ENCODE measurements at places on chromosomes 12 and 14. TPM values are rescaled to one million over a fixed set of nuclear protein-coding genes. Genes with fewer than 3 reads are reported as not detected.

DNA sequence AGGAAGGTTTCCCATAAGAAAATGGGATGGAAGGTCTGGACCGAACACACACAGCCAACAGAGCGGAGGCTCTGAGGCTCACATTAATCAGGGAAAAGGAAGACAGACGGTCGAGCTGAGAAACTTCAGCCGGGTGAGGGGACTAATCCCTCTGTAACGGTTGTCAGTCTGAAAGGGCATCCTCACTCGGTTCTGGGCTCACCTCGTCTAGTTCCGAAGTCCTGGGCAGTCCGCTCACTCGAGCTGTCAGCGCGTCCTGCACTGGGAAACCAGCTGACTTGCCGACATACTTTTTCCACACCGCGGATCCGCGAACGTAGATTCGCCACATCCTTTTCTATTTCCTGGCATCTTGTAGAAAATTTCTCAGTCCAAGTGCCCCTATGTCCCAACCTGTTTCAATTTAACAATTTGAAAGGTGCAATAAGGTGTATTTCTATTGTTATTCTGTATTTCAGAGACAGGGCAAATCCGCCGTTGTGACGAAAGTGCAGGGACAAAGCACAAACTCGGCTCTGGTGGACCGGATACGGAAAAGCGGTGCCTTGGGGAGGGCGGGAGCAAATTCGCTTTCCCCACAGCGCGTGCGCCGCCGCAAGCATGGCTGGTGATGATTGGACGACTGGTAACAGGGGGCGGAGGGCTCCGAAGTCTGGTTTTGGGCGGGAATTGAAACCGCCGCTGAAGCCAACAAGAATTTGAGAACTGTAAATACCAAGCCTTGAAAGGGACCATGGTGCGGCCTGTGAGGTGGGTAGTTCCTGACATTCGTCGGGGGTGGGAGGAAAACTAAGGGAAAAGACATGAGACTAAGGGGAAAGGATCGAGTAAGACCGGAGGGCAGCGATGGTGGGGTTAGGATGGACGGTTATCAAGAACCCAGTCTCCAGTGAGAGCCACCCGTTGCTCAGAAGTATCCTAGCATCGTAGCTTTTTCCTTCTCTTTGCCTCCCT lies at the start of gene RAD51AP1:
Gene RAD51AP1 (plus strand): TSS at position 684 of the 954 bp plus-strand sequence. CDS start 50 bp downstream, at position 734.
- H3K4me1 ChIP-seq, result peaks cover 23% of the 10 kb centered on the region
- H3K36me3 ChIP-seq, result no peaks in the 10 kb centered on the region
- peak; percentile 98 for DNase-seq
- H3K27me3 ChIP-seq, result no peaks in the 10 kb centered on the region
- peak within 1 kb of the TSS; percentile 91 for H3K27ac ChIP-seq
- peak within 1 kb of the TSS; percentile 72 for H3K4me3 ChIP-seq

GRCh38 chr12:10861366-10861765 lies 12.1 kb upstream of the PRR4 start:
- H3K36me3 ChIP-seq, result peaks cover 12% of the 10 kb centered on the region
- H3K4me3 ChIP-seq, result no peak overlapping the region
- H3K27me3 ChIP-seq, result no peaks in the 10 kb centered on the region
- no peak overlapping the region for H3K27ac ChIP-seq
- H3K4me1 ChIP-seq, result no peaks in the 10 kb centered on the region
- DNase-seq, result no peak

GRCh38 chr12:124758266-124759220 lies 105.1 kb downstream of the SCARB1 start:
- no peak overlapping the region for H3K4me3 ChIP-seq
- H3K36me3 ChIP-seq, result no peaks in the 10 kb centered on the region
- no peak for DNase-seq

DNA sequence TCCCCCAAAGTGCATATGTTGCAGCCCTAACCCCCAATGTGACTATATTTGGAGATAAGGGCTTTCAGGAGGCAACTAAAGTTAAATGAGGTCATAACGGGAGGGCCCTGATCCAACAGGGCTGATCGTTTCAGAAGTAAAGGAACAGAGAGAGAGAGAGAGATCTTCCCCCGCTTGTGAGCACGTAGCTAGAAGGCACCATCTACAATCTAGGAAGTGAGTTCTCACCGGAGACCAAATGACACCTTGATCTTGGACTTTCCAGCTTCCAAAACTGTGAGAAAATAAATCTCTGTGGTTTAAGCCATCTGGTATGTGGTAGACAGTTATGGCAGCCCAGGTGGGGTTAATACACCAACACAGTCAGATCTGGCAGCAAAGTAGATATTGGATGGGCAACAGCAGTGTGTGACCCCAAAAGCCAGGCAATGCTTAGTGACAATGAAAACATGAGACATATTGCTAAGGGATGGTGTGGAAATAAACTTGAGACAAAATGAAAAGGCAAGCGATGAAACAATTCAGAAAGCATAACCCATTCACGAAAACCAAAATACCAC lies 147.2 kb upstream of the GSC start:
- H3K27me3 ChIP-seq, result no peaks in the 10 kb centered on the region
- no peaks in the 10 kb centered on the region for H3K4me1 ChIP-seq
- no peak overlapping the region for H3K27ac ChIP-seq
- no peak overlapping the region for H3K4me3 ChIP-seq
- no peaks in the 10 kb centered on the region for H3K36me3 ChIP-seq
- DNase-seq, result no peak

DNA sequence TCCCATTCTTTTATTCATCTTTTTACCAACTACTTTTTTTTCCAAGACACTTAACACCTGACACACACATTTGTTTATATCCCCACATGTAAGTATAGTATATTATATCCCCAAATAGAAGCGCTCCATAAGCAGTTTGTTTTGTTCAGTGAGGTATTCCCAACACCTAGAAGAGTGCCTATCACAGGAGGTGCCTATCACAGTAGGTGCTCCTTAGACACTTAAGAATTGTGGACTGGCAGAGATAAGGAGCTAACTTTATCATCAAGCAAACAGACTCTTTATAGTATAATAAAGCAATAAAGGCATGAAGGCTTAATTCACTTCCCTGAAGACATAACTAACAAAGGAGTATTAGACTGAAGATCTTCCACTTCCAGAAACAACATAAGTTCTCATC lies 29.1 kb downstream of the OSBPL8 start:
- H3K4me1 ChIP-seq, result peaks cover 12% of the 10 kb centered on the region
- H3K36me3 ChIP-seq, result no peaks in the 10 kb centered on the region
- no peak for DNase-seq
- H3K4me3 ChIP-seq, result no peak overlapping the region
- H3K27me3 ChIP-seq, result no peaks in the 10 kb centered on the region

DNA sequence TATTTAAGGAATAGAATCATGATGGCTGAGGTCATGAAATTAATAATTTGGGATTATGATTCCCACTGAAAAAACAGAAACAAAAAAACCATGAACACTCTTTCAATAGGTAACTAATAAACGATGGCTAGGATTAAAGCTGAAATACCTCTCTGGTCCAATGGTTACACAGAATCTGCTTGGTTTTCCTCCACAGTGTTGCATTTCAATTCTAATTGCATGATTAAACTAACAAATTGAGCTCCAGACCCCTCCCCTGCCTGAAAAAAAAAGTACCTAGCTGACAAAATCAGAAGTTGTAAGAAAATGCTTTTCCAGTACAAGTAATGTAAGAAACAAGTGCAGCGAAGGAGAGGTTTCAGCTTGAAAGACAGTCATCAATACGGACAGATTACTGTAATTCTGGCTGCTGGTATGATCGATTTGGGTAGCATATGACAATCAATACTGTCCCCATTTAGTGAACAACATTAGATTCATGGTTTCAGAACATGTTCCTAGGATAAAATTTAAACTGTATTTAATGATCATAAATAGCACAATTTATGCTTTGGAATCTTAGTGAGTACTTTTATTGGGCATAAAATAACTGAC lies 32.0 kb downstream of the INSM2 start:
- H3K27me3 ChIP-seq, result no peaks in the 10 kb centered on the region
- no peak overlapping the region for H3K27ac ChIP-seq
- H3K4me3 ChIP-seq, result no peak overlapping the region

- no peak overlapping the region for H3K27ac ChIP-seq
- no peaks in the 10 kb centered on the region for H3K36me3 ChIP-seq
- no peaks in the 10 kb centered on the region for H3K4me1 ChIP-seq
- peaks cover 5% of the 10 kb centered on the region for H3K27me3 ChIP-seq
- DNase-seq, result no peak
- H3K4me3 ChIP-seq, result no peak overlapping the region
Measured at GRCh38 chr14:99203801-99204200, 68.2 kb downstream of the BCL11B start.

GRCh38 chr14:70871863-70872677 lies 35.2 kb upstream of the PCNX1 start:
- no peak overlapping the region for H3K27ac ChIP-seq
- no peaks in the 10 kb centered on the region for H3K27me3 ChIP-seq
- H3K36me3 ChIP-seq, result no peaks in the 10 kb centered on the region
- no peak for DNase-seq

- no peaks in the 10 kb centered on the region for H3K36me3 ChIP-seq
- no peak overlapping the region for H3K27ac ChIP-seq
- H3K4me3 ChIP-seq, result no peak overlapping the region
- no peaks in the 10 kb centered on the region for H3K4me1 ChIP-seq
- no peaks in the 10 kb centered on the region for H3K27me3 ChIP-seq
- no peak for DNase-seq
Measured at GRCh38 chr14:88212691-88213090, 110.4 kb downstream of the KCNK10 start.

DNA sequence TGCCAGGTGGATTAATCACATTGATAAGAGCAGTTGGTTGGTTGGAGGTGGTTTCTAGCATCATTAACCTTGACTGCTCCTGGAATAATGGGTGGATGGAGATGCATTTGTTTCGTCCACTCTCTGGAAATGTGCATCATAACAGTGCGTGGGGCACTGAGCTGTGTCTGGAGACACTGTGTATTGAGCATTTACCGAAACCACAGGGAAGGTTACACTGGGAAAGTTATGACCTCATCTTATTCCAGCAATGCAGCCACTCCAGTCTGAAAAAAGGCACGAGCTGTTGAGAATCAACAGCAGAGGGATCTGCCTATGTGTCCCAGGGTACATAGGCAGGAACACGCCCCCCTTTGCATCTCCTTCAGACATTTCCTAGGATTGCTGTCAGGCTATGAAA lies 27.2 kb downstream of the RNFT2 start:
- no peak overlapping the region for H3K27ac ChIP-seq
- no peaks in the 10 kb centered on the region for H3K4me1 ChIP-seq
- no peak overlapping the region for H3K4me3 ChIP-seq
- DNase-seq, result no peak

GRCh38 chr12:79409562-79409961 lies 281.2 kb downstream of the PAWR start:
- H3K27me3 ChIP-seq, result no peaks in the 10 kb centered on the region
- peak overlapping the region; percentile 53 for H3K27ac ChIP-seq
- peaks cover 24% of the 10 kb centered on the region for H3K4me1 ChIP-seq
- no peak for DNase-seq
- H3K36me3 ChIP-seq, result no peaks in the 10 kb centered on the region

DNA sequence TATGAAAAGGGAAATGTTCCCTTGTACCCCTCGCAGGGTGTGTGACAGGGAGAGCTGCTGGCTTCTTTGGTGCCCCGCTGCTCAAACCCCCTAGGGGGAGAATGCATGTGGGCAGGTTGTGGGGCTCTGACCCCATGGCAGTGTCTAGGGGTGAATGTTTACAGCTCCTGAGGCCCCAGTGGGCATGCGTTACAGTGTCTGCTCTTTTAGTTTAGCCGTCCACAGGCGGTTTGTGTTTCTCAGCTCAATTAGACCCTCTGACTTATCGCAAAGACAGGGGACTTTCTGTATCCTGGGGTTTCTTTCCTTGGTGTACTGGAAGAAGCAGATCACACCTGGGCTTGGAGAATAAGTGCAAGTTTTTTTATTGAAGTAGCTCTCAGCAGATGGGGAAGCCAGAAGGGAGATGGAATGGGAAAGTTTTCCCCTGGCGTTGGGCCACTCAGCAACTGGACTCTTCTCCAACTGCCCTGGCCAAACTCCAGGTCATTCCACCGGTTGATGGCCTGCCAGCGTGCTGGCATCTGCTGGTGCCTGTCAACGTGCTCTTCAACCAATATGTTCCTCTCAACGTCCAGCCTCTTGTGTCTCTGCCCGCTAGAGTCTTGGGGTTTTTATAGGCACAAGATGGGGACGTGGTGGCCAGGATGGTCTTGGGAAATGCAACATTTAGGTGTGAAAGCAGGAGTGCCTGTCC lies 720.9 kb downstream of the FSCB start:
- no peaks in the 10 kb centered on the region for H3K27me3 ChIP-seq
- no peaks in the 10 kb centered on the region for H3K36me3 ChIP-seq
- no peak overlapping the region for H3K4me3 ChIP-seq

GRCh38 chr12:52022841-52023181 lies 16.1 kb downstream of the TAMALIN start:
- H3K36me3 ChIP-seq, result no peaks in the 10 kb centered on the region
- no peaks in the 10 kb centered on the region for H3K27me3 ChIP-seq
- H3K27ac ChIP-seq, result peak overlapping the region; percentile 48
- H3K4me3 ChIP-seq, result peak overlapping the region; percentile 63

- no peaks in the 10 kb centered on the region for H3K27me3 ChIP-seq
- peaks cover 47% of the 10 kb centered on the region for H3K36me3 ChIP-seq
- H3K4me1 ChIP-seq, result peaks cover 24% of the 10 kb centered on the region
- no peak for DNase-seq
- H3K4me3 ChIP-seq, result peak overlapping the region; percentile 87
- H3K27ac ChIP-seq, result peak overlapping the region; percentile 99
Measured at GRCh38 chr12:6752167-6752920, 597 bp downstream of the MLF2 start.

DNA sequence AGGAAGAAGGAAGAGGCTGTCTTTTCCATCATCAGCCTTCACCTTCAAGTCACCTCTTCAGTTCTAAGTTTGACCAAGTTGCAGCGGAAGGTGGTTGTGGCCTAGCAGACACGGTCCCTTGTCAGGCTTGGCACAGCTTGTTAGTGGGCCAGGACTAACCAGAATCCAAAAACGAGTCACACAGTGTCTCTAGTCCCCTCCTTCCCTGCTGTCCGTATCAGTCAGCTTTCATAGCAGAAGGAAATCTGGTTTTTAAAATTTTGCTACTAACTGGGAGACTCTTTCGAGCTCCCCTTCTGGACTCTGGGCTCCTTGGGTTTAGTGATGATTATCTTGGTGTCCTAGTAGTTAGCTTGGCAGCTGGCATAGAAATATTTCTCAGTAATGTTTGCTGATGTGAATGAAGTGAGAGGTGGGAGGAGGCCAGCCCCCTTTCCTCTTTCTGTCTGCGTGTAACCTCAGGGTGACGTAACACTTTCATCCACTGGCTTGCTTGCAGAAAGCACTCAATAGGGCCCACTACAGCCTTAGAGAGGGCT lies 3.8 kb downstream of the ETV6 start:
- H3K4me1 ChIP-seq, result peaks cover 54% of the 10 kb centered on the region
- no peaks in the 10 kb centered on the region for H3K27me3 ChIP-seq
- no peak for DNase-seq
- peak overlapping the region; percentile 98 for H3K27ac ChIP-seq
- no peaks in the 10 kb centered on the region for H3K36me3 ChIP-seq
- peak overlapping the region; percentile 88 for H3K4me3 ChIP-seq

- H3K4me3 ChIP-seq, result no peak overlapping the region
- no peak overlapping the region for H3K27ac ChIP-seq
- no peaks in the 10 kb centered on the region for H3K27me3 ChIP-seq
- no peaks in the 10 kb centered on the region for H3K36me3 ChIP-seq
Measured at GRCh38 chr14:68576031-68576430, 216.8 kb downstream of the ZFP36L1 start.

The LMBR1L gene
- total RNA-seq, result 42.8 TPM

The SMOC1 gene
- total RNA-seq, result 0.45 TPM

The ACOT2 gene
- total RNA-seq, result 36.8 TPM

The STYK1 gene
- not detected for total RNA-seq

The MON2 gene
- total RNA-seq, result 47.3 TPM

The ANKRD52 gene
- total RNA-seq, result 15.8 TPM
